ENCODE measurements at places on chromosomes 4 and X.

GRCh38 chr4:143311924-143312323 lies 24.8 kb upstream of the GAB1 start:
- DNase-seq, result no peak

- no peak for DNase-seq
These were observed 639.8 kb upstream of the INTU start for GRCh38 chr4:126992910-126993309.

DNA sequence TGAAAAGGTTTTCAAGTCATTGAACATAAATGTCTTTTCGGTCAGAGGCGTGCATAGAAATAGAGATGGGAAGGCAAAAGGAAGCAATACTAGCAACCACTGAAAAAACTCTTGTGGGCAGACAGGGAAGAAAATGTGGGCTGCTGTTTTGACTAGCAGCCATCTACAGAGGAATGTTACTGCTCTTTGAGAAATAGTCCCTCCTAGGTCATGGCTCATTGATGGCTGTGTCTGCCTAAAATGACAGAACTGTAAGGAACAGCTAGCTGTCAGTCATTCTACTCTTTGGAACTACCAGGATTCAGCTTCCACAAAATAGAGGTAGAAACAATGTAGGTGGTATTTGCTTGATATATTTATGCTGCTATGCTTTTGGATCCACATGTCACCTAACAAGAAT lies 26.9 kb upstream of the TMPRSS11B start:
- DNase-seq, result no peak

- DNase-seq, result no peak
These were observed 122.7 kb downstream of the PPP3CA start for GRCh38 chr4:101224358-101225218.

- DNase-seq, result peak; percentile 4
These were observed 220.2 kb upstream of the UGT8 start for GRCh38 chr4:114378305-114378903.

DNA sequence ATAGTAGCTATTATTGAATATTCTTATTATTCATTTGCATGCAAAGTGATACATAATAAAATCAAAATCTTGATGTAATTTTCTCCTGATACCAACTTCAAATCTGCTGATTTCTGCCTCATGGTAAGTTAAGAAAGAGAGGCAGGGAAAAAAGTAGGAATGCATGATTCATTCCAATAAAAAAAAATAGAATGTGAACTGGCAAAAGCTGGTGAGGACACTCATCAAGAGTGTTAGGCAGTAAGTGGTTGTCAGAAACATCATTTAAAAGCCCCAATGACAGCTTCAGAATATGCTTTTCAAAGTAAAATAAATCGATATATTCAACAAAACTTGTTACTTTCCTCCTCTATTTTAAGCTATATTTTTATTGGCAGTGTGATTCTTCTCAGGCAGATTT lies 979.1 kb downstream of the TECRL start:
- no peak for DNase-seq

GRCh38 chrX:15321447-15321846 lies 6.0 kb upstream of the ASB11 start:
- no peak for DNase-seq

DNA sequence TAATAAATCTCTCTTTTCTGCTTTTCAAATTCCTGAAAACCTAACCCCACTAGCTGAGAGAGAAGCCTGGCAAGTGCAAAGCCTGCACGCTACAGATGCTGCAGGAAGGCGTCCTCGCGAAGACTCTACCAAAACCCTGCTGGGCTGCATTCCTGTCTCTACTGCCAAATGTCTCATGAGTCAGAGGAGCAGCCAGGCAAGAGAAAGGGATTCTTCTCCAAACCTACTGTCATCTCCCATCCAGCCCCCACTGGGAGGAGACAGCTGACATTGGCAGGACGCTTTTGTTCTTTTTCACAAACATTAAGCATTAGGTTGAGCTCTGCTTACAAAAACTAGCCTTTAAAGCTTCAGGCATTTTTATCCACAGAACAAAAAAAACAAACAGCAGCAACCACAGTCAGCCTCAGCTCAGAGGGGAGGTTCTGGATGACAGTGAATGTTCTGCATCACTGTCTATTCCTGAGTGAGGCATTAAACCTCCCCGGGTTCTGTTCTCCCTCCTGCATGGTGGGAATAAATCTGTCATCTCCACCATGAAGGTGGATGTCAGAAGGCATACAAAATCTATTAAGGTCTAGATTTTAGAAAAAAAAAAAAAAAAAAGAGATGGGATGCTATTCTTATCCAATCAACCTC lies 18.0 kb downstream of the CRMP1 start:
- no peak for DNase-seq

DNA sequence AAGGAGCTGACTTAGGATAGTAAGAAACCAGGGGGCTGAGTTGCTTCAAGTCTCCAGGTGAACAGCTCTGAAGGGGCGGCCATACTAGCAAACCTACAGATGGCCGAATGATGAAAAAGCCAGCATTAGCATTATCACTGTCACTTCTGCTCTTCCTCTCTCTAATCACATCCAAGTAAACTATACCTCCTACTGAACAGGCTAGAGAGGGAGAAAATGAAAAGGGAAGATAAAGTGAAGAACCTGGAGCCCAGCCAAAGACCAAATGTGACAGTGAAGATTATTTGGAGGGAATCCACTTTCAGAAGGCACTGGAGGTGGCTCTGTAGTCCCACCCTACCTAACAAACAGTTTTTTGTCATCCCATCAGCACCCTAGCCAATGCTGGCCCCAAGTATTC lies 50.4 kb upstream of the PRPS1 start:
- DNase-seq, result no peak

DNA sequence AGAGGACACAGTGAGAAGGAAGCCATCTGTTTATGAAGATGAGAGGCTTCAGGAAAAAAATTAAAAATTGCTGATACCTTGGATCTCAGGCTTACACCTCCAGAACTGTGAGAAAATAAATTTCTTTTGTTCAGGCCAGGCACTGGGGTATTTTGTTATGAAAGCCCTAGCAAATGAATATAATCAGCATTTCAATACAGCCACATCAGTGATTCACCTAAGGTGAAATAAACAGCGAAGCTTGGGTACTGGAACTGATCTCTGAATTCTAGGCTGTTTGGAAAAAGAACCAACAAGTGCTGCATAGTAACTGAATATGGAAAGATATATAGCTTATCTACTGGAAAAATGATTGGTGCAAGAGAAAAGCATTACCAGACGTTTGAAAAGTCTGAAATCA lies 88.5 kb downstream of the PDS5A start:
- no peak for DNase-seq

- no peak for DNase-seq
These were observed 31.3 kb upstream of the ALG13 start for GRCh38 chrX:111649638-111650037.

DNA sequence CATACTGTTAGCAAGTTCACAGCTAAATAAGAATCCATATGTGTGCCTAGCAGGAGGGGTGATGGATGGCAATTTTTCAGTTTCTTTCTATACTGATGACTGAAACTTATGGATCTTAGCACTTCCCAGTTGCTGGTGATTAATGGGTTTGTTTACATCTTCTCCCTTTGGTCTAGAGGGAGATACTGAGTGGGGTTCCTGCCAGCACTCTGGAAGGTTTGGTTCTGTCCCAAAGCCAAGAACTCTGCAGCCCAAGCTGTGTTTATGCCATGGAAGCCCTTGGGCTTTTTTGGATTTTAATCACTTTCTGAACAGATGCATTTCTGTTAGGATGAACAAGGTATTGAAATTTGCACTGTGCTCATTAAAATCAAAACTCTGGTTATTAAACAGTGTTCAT lies 43.5 kb downstream of the DDIT4L start:
- DNase-seq, result no peak

DNA sequence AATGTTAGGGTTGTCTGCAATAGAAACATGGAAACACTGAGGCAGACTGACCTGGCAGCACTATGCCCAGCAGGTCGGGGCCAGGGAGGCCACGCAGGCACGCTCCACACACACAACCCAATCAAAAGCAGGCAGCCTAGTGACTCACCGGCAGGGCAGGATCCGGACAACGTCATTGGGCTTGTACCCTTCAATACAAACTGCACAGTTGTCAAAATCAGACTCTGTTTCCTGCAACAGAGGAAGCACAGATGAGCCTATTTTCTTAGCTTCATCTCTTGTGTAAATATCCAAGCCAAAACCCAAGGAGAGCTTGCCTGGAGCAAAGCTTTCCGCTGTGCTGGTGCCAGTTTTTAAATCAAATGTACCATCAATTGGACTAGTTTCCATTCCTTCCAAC lies 185.8 kb downstream of the RNF150 start:
- DNase-seq, result no peak

DNA sequence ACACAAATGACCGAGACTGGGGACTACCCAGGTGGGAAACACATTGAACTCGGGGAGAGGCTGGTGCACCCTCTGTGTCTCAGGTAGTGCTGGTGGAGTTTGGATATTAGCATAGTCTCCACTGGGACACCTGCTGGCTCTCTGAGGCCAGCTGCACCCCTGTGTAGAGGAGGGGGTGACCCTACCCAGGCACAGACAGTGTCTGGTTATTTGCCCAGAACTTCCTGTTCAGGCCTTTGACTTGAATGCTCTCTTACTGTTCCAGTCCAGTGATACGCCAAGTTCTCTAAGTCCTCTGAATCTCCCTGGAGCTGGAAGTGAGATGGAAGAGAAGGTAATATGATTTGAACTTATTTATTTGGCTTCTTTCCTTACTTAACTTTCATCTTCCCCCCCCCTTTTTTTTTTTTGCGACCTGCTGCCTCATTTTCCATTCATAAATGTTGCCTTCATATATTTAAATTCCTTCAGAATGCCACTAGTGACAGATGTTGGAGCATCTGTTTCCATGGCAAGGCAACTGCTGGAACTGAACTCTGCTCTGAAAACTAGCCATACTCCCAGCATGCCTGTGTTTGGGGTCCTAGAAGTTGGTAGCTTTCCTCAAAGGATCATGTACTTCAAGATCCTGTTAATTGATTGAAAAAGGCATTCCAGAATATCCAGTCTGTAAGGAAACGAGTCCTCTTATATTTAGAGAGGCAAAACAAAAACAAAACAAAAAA lies 76.7 kb downstream of the AASDH start:
- no peak for DNase-seq

- no peak for DNase-seq
These were observed 41.6 kb upstream of the EDA2R start for GRCh38 chrX:66680451-66680850.

DNA sequence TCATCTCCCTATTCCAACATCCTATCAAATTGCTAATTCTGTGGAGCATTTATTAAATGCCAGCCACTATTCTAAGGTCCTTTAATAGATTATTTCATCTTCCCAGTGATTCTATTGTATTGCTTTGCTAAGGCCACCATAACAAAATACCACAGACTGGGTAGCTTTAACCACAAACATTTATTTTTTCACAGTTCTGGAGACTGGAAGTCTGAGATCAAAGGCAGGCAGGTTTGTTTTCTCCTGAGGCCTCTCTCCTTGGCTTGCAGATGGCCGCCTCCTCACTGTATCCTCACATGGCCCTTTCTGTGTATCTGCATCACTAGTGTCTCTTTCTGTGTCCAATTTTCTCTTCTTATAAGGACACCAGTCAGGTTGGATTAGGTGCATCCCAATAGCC lies 64.5 kb downstream of the CPE start:
- DNase-seq, result no peak

DNA sequence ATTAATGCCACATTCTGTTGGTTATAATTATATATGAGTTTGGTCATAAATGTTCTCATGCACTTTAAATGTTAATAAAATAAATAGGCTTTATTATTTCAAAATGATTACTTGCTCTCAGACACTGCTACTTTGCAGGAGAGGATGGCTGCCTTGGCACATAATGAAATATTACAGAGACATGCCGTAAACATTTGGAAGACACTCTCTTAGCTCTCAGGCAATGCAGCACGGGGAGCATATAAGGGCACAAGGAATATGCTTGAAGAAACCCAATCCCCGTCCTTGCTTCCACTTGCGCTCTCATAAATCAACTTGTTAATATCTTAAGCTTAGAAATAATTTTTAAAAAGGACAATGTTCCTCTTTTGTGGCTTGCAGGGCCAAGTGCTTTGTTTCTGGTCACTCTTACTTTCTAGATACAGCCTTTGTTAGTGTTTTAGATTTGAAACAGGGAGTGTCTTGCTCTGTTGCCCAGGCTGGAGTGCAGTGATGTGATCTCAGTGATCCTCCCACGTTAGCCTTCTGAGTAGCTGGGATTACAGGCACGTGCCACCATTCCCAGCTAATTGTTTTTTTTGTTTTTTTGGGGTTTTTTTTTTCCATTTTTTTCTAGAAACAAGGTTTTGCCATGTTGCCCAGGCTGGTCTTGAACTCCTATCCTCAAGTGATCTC lies 445.0 kb downstream of the SPRY1 start:
- no peak for DNase-seq

GRCh38 chrX:50707405-50707804 lies 106.6 kb downstream of the SHROOM4 start:
- DNase-seq, result no peak

DNA sequence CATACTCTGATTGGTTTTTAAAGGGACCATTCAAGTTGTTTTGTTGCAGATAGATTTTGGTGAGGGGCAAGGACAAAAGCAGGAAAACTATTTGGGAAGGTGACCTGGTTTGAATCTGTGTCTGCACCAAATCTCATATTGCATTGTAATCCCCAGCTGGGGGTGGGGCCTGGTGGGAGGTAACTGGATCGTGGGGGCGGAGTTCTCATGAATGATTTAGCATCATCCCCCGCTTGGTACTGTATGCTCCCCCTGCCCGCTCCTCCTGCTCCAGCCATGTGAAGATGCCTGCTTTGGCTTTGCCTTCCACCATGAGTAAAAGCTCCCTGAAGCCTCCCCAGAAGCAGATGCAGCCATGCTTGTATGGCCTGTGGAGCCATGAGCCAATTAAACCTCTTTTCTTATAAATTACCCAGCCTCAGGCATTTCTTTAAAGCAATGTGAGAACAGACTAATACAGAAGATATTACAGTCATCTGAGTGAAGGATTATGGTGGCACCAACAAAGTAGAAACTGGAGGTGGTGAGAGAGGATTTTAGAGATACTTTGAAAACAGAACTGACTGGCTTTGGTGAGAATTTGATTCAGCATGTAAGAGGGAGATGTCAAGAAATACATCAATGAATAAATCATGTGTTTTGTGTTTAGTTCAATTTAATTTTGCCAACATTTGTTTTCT lies 14.4 kb downstream of the IL21 start:
- no peak for DNase-seq

DNA sequence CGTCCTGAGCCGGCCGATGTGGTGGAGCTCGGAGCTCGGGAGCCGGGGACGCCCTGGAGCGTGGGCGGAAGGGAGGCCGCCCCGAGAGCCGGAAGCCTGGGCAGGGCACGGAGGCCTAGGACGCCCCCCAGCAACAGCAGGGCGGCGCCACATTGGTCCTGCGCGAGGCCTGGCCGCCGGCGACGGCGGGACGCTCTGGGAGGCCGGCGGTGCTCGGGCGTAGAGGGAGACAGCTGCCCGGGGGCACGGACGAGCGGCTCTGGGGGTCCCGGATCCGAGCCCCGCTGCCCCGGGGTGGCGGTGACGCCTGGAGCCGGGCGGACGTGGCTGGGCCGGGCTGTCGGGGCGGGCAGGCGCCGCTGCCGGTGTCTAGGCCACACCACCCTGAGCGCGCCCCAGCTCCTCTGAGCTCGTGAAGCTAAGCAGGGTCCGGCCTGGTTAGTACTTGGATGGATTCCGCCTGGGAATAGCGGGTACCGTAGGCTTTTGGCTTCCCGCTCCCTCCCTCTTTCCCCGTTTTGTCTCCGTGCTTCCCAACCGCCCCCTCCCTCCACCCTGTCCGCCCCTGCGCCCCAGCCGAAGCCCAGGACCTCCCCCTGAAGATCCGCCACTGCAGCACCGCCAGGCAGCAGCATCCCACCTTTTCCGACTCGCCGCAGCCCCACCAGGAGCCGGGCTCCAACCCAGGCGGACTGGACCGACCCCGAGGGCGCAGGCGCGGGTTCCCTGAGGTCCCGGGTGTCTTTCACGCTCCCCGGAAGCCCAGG lies 12.1 kb downstream of the FRG2 start:
- no peak for DNase-seq

- DNase-seq, result no peak
These were observed 428.9 kb upstream of the GNPDA2 start for GRCh38 chr4:45155081-45155777.

Measured in NCI-H2171 (cell line).